ENCODE measurements at places on chromosomes 4 and X.

GRCh38 chrX:73767017-73767416, 204.0 kb downstream of the CHIC1 start:
- DNase-seq, result no peak

DNA sequence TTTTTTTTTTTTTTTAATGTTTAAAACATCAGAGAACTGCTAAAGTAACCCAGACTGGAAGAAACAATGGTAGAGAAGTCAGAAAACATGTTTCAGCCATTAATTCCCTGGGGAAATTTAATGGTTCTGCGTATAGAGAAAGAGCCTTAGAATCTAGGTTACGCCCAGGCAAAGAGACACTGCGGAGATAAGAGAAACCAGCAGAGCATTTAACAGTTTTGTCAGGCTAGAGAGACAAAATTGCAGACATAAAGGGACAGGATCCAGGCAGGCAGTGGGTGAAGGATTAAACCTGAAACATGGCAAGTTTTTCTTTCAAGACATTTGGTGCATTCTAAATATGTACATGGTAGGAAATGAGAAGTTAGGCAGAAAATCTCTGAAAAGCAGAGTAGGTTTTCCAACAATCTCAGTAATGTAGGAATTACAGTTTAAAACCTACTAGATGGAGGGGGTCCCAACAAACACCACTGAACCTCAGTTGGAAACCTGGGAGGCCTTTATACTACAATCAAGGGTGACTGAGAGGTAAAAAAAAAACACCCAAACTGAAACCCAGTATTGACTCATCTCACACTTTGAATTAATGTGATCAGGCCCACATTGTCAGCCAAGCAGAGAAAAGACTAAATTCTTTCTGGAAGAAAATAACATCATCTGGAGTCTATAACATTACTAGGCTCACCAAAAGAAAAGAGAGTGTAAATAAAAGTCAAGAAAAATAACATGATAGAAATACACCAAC, 254.2 kb upstream of the NWD2 start:
- no peak for DNase-seq

DNA sequence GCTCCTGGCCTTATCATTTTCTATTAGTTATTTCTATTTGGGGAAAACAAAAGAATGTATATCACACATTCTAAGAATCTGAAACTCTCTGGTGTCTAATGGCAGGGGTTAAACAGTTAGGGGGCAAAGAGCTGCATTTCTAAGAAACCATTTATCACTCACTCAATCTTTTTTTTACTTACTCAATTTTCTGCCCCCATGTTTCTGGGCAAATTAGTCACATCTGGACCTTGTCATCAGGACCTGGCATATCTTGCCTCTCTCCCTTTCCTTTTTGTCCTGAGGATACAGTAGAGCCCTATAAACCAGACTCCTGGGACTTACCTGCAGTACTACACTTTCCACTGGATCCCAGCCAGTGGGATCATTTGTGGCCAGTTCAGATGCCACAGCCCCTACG, 89.1 kb downstream of the ANXA3 start:
- no peak for DNase-seq

- no peak for DNase-seq
These were observed 25.1 kb upstream of the APLN start for GRCh38 chrX:129679901-129680300.

GRCh38 chr4:31947101-31947500, 1226.9 kb downstream of the PCDH7 start:
- no peak for DNase-seq

GRCh38 chr4:7151668-7152227, 40.6 kb upstream of the SORCS2 start:
- no peak for DNase-seq

DNA sequence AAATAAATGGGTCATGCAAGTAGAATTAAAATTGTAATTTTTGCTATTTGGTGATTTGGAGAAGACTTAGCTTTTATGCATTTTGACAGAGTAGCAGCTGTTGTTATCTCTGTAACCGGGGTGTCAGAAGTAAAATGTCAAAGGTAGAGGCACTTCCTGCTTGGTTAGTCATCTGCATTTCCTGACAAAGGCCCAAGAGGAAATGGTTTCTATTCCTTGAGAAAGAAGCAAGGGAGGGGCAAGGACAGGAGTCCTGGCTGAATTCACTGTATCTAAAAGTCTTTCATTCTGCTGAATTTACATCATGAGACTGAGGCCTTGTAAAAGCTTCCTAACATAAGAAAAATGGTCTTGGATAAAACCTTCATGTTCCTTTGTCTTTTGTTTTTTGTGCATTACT, 550.9 kb upstream of the BOD1L1 start:
- DNase-seq, result no peak

DNA sequence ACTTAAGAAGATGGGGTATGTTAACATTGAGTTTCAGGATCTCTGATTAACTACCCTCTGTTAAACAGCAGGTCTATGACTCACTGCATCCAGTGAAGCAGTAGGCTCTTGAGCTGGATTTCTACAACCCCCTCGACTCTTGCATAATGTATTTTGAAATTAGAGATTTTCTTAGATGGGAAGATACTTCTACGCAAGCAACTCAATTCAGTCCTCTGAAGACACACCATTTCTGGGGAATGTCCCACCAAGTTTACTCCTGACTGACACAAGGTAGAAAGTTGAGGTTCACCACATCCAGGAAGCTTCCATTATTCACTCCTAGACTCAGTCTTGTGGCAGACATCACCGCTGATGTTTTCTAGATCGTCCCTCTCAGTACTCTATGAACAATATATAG, 12.9 kb downstream of the PALLD start:
- no peak for DNase-seq

- no peak for DNase-seq
These were observed 114.1 kb downstream of the FAM9B start for GRCh38 chrX:8919801-8920200.

- no peak for DNase-seq
These were observed 56.7 kb downstream of the NAF1 start for GRCh38 chr4:163109967-163110366.

DNA sequence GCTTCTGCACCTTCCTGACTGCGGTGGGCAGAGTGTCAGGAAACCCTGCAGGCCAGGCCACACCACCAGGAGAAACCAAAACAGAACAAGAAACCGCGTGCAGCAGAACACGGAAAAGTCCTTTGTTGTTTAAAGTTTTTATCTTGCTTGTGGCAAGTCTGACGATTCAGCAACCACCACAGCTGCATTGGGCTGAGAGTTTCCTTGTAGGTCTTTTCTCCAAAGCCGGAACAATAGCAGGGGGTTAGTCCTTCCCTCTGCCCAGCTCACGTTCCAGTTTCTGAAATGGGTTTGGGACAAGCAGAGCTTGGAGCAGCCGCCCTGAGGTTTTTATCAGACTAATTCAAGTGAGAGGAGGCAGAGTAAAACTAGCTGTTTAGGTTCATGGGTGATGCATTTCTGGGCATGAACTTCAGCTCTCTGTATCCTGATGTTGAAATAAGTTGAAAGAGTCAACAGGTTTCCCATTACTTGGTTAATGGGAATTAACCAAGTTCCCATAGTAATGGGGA, 216.9 kb downstream of the PTTG2 start:
- DNase-seq, result no peak

DNA sequence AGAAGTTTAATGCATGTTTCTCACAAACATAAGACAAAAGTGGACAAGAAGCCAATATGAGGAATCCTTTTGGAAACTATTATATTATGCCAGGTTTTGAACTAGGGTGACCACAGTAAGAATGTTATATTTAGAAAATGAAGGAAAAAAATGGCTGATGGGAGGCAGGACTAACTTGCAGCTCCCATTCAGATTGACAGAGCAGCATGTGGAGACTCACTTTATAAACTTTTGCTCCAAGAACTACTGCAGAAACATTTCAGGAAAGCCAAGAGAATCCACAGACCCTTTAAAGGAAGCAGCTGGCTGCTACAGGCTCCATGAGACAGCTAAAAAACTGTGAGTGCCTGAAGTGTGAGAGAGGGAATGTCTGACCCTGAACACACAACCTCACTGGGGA, 738.6 kb upstream of the GRIA3 start:
- no peak for DNase-seq

GRCh38 chr4:82044141-82044993, 329.4 kb downstream of the HNRNPD start:
- DNase-seq, result peak; percentile 67
